Fibroblast of lung (primary cell): ENCODE measurements at places on chromosomes 6 and 20. TPM values are rescaled to one million over a fixed set of nuclear protein-coding genes. Genes with fewer than 3 reads are reported as not detected.

CTCFL gene
- total RNA-seq, result not detected in 2 replicates

IL17A gene
- total RNA-seq, result not detected in 2 replicates

RPS6KA2 gene
- total RNA-seq, result 109 and 116 TPM in 2 replicates

ACAT2 gene
- total RNA-seq, result 37.5 and 121 TPM in 2 replicates

NRN1 gene
- under 0.01 TPM in 1 of 2 replicates, not detected in the other for total RNA-seq

FAM162B gene
- 13.1 and 16.2 TPM in 2 replicates for total RNA-seq

FRK gene
- 0.33 and 0.77 TPM in 2 replicates for total RNA-seq

TSBP1 gene
- total RNA-seq, result under 0.01 TPM in 1 of 2 replicates, not detected in the other

SRSF6 gene
- 34.9 and 37.8 TPM in 2 replicates for total RNA-seq

PPP1R3G gene
- 2.1 and 3.3 TPM in 2 replicates for total RNA-seq

PTCRA gene
- not detected in 2 replicates for total RNA-seq

MUC21 gene
- not detected in 2 replicates for total RNA-seq

BHLHE23 gene
- total RNA-seq, result not detected in 2 replicates

SSTR4 gene
- total RNA-seq, result not detected in 2 replicates

OPN5 gene
- total RNA-seq, result not detected in 2 replicates
